ENCODE measurements at places on chromosomes 2 and 18. TPM values are rescaled to one million over a fixed set of nuclear protein-coding genes. Genes with fewer than 3 reads are reported as not detected.

The MRO gene
- total RNA-seq: not detected

The FAM136A gene
- 20.3 TPM for total RNA-seq

The NBAS gene
- 64.9 TPM for total RNA-seq

The CPLX4 gene
- not detected for total RNA-seq

The XRCC5 gene
- total RNA-seq: 183 TPM

The PLGLB1 gene
- total RNA-seq: 1.4 TPM

The CD226 gene
- total RNA-seq: 1.3 TPM

The ATF2 gene
- 44.4 TPM for total RNA-seq

The ATG9A gene
- 43.3 TPM for total RNA-seq

The PPIL3 gene
- 19.2 TPM for total RNA-seq

The ALPG gene
- not detected for total RNA-seq

The SERPINB3 gene
- total RNA-seq: not detected

The DSG4 gene
- not detected for total RNA-seq

The CRACDL gene
- 2.2 TPM for total RNA-seq

DNA sequence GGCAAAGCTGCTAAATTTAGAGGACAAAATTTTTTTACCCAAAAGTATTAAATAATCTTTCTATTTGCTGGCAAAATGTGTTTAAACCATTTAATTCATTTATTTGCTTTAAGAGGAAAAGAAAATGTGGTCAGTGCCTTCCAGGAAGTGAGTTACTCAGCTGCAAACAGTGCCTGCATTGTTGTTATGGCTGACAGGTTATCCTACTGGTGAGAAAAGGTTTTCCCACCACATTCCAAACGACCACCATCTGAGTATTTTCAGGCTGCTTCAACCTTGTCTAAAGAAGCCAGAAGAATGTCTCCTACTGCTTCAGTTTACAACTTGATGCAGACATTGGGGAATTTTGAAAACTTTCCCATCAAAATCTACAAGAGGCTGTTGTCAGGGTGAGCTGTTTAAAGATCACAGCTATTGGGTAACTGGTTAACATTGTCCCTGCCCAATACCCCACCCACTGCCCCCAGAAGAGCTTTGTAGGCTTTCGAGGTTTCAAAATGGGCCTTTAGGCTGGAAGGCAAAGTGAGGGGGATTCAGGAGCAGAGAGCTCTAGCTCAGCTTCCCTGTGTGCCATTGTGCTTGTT, 461.3 kb upstream of the FANCL start:
- DNase-seq: peak; percentile 46

DNA sequence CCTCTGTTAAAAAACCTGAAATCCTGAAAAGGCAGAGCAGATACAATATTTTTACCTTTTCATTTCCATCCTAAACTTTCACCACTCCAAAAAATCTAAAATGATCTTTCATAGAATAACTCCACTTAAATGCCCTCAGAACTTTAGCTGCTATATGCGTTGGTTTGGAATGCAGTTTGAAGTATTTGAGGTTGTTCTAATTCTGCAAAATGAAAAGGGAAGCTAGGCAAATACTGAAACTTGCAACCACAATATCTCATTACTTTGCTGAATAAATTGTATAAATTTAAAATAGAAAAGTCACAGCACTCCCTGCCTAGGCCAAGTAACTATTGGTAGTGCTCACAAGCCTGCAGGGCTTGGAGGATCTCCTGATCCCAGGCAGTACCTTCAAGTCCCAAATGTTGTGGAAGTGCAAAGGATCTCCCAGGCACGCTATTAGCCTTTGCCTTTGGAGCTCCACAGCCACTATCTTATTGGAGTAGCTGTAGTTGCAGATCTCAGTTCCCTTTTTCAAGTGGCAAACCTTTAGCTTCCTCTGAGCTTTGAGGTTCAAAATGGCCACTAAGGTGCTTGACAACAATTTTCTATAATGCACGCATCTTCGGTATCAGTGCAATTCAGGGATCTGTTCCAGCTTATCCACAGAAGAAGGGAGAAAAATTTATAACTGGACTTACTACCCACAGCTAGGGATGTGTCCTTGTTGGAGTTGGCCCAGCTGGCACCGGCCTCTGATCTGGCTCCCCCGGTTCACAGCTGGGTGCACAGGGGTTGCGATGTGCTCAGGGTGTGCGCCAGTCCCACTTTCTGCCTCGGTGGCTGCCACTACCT, 43.4 kb upstream of the ANKRD62 start:
- no peak for DNase-seq

DNA sequence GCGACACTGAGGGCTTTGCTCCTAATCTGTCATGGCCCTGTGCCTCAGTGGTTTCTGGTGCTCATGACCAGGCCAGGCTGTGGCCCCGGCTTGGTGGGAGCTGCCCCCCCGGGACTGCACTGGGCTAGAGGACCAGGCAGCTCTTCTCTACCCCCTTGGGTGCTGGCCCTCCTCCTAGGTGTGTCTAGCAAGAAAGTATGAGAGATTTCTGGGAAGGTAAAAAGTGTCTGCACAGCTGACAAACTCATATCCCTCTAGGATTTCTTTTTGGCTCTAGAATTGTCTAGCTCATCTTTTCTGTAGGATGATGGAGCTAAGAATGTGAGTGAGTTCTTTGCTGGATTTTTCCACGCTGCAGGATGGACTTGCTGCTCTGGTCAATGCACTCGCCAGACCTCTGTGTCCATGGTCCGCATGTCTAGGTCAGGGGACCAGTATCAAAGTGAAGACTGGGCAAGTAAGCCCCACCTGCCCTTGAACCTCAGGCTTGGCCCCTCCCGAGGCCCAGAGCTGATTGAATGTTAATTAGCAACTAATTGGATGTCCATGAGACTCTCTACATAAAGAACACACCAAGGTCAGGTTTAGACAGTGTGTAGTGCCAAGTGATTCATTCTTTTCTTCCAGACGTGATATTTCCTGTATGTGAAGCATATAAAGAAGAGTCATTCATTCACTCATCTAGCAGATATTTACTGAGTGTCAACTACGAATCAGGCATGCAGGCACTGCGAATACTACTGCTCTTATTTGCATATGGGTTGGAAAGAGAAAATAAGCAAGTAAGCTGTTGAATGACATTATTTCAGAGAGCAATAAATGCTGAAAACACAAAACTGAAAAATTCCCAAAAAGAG, 15.6 kb upstream of the PSD4 start:
- no peak for DNase-seq

- DNase-seq: no peak
These were observed 157.3 kb upstream of the APCDD1 start for GRCh38 chr18:10297086-10297485.

- DNase-seq: no peak
These were observed 10.1 kb upstream of the APOB start for GRCh38 chr2:21054011-21054410.

DNA sequence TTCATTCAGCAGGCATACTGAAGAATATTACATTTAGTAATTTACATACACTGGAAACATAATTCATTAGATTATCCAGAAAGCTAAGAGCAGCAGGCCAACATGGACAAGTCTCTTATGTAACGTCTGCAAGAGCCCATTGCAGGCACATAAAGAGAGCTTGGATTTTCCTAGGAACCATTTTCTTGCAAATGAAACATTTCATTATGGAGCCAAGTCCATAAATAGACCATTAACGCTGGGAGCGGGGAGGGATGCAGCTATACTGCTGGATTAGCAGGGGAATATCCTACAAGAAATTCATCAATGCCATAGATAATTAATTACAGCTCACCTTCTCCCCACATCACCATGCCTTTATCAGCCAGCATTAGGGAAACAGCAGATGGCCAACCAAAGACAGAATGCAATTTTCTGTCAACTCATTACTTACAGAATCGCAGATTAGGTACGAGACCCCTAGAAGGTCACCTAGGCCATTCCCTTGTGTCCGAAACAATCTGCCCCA, 170.4 kb downstream of the C1D start:
- no peak for DNase-seq

DNA sequence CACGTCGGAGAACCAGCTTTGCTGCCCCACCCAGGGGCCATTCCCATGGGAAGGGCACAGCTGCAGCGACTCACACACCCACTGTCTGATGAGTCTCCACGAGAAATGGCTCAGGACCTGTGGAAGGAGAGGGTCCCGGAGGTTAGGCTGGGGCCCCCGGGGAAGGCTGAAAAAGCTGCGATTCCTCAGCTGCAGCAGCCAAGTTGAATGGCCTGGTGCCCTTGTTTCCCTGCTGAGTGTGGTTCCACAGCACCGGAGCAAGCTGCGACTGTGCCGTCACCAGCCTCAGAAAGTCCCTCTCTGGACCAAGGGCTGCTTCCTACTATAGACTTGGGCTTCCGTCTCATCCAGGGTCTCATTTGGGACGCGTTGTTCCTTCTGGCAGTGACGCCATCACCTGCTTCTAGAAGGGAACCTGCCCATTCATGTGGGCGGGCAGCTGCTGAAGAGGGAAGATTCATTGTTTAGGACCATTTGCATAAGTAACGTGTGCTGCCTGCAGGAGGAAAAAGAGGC, 180.2 kb downstream of the INHBB start:
- peak; percentile 70 for DNase-seq

DNA sequence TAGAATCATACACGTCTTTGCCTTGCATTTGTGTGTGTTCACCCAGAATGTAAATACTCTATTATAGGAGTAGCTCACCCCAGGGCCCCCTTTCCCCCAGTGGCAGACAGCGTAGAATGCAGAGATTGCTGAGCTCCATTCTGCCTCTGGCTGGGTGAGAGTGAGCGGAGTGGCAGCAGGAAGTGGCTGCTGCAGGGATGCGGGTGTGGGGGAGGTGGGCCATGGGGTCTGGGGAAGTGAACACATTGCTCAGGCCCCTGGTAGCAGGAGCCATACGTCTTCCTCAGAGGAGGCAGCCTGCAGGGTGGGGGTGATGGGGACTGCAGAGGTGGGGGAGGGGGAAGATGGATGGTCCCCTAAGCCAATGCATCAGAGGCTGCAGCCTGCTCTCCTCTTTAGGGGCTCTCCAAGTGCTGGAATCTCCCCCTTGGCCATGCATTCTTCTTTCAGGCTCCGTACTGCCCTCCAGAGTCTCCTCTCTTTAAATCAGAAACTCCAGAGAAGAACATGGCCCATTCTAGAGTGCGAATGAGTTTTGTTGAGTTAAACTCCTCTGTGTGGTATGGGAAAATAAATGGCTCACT, 72.2 kb downstream of the CELF4 start:
- no peak for DNase-seq

GRCh38 chr18:2857491-2858131, 10.8 kb downstream of the EMILIN2 start:
- no peak for DNase-seq

DNA sequence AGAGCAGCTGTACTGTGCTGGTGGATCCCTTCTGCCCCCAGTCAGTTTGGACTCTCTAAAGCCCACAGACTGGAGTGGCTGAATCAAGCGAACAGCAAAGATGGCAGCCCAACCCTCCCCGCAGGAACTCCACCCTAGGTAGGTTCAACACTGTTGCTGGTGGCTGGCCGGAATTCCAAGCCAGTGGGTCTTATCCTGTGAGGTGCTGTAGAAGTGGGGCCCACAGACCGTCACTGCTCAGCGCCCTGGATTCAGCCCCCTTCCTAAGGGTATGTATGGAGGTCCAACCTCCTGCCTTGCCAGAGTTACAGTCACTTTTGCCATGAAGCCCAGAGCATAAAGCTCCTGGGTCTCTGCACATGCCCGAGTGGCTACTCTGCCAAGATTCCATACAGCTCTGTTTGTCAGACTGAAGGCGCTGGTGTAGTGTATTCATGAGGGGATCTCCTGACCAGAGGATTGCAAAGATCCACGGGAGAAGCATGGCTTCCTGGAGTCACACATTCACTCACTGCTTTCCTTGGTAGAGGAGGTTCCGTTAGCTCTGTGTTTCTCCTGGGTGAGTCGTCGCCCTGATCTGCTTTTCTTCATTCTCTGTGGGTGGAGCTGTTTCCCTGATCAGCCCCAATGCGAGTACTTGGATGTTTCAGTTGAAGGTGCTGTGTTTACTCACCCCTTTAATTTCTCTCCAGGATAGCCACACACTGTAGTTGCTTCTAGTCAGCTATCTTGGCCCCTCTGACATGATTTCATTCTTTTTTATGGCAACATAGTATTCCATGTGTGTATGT, 293.6 kb upstream of the THUMPD2 start:
- DNase-seq: no peak

GRCh38 chr2:223846515-223846914, 9.1 kb upstream of the AP1S3 start:
- no peak for DNase-seq

DNA sequence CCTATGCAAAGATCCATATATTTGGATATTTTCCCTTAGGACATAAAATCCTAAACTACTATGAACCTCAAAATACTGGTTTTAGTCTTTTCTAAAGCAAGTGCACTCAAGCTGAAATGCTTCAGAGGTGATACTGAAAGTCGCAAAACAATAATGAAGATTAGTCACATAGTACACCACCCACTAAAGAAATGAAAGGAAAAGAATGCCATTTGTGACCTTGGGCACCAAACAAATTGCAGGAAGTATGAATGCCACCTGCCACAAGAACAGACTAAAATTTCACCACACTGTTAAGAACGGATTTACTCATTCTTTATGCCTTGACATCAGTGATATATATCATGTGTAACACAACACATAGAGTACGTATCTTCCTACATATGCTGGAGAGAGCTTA, 161.5 kb downstream of the ZNF521 start:
- peak; percentile 24 for DNase-seq

- DNase-seq: no peak
These were observed 85.1 kb downstream of the NCKAP5 start for GRCh38 chr2:133483181-133483580.

DNA sequence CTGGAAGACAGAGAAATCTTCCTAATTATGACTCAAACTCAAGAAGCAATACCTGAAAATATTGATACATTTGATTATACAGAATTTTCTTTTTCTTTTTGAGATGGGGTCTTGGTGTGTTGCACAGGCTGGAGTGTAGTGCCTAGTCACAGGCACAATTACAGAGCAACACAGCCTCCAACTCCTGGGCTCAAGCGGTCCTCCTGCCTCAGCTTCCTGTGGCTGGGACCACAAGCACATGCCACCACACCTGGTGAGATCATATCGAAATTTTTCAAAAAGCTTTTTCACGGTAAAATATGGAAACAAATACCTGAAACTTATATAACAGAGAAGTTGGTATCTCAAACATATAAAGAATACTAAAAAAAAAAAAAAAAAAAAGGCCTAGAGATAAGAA, 27.9 kb downstream of the TGFBRAP1 start:
- no peak for DNase-seq

GRCh38 chr2:54012538-54013141, 41.8 kb upstream of the PSME4 start:
- DNase-seq: no peak

GRCh38 chr2:137764646-137765045, 199.6 kb upstream of the HNMT start:
- DNase-seq: no peak

- DNase-seq: peak; percentile 54
These were observed 3.7 kb upstream of the ADI1 start for GRCh38 chr2:3522961-3523421.

DNA sequence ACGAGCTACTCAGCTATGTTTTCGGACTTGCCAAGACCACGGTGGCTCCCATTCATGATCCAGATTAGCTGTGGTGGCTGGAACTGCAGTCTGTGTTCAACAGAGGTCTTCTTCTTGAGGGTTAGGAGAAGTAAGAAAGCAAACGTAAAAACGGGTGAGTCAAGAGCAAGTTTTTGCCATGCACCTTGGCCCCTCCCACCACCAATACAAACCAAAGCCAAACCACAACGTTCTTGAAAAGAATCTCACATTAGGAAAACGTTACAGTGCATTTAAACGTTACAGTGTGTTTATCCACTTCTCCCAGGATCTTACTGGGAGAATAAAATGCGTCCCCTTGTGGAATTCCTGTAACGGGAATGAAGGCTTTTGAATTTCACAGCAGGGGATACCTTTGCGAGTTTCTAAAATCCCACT, 725 bp downstream of the FBXO48 start:
- DNase-seq: peak; percentile 35

GRCh38 chr18:35680139-35680551, 98.6 kb downstream of the GALNT1 start:
- DNase-seq: no peak
